ENCODE measurements at places on chromosomes 7 and 10.
A peak's percentile ranks its signal among the peaks of the same experiment; 100 is the strongest.

GRCh38 chr7:158469396-158470051, 118.1 kb downstream of the PTPRN2 start:
- DNase-seq = no peak

- DNase-seq = no peak
These were observed 118.2 kb downstream of the PRPF18 start for GRCh38 chr10:13704964-13705363.

DNA sequence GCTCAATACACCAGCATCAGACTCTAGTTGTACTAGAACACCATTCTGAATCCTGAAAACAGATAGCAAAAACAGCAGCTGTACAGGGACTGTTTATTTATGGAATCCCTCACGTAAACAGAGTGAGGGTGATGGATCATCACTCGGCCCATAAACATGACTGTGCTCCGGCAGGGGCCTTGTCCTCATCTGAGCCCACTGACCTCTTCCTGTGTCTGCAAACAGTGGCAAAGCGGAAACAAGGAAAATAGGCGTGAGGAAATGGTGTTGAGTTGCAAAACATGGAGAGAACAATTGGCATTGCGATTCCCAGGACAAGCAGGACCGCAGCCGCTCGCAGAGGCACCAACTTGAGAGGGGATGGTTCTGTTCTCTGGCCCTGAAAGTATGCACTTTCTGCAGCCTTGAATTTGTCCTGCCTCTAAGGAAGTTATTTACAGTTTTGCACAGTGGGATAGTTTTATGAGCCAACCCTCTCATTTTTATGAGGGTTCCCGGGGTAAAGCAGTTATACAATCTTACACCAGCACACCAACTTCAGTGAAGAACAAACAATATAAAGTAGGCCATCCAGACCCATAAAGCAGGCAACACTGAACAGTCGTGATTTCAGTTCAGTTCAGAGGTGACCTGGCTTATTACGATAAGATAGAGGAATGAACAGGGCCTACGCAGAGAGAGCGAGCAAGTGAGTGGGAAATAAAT, 248.0 kb upstream of the FZD8 start:
- DNase-seq = no peak

GRCh38 chr7:833601-834258, 1.5 kb downstream of the SUN1 start:
- DNase-seq = no peak

DNA sequence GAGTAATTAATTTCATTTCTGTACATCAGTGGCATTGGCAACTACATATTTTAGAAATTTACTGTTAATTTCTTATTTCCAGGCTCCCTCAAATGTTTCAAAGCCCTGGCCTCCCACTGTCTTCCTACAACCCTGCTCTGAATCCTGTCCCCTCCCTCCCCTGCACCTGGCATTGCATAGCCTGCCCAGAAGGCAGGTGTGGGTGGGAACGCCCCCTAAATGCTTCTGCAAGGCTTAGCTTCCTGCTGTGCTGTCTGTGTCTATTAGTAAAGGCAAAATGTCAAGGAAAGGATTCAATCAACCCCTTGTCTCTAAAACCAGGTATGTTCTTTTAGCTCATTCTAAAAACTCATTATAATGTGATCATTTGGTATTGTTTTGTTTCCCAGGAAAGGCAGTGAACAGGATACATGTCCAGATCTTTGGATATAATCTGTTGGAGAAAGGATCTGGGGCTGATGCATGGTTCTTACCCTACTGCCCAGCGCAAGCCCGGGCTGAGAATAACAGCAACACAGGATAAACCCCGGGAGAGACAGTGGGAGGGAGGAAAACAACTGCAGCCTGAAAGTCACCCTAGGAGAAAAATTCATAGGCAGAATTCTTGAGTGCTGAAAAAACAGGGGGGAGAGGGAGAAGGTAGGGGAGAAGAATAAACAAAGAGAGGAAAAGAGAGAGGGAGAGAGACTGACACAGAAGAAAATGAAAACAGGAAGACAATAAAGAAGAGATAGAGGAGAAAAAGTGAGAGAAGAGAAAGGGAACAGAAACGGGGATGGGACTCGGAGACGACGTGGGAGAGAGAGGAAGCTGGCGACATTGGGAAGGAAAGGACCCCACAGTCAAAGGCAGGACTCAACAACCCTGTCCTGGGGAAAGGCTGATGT, 589 bp downstream of the ZNF488 start:
- DNase-seq = no peak

DNA sequence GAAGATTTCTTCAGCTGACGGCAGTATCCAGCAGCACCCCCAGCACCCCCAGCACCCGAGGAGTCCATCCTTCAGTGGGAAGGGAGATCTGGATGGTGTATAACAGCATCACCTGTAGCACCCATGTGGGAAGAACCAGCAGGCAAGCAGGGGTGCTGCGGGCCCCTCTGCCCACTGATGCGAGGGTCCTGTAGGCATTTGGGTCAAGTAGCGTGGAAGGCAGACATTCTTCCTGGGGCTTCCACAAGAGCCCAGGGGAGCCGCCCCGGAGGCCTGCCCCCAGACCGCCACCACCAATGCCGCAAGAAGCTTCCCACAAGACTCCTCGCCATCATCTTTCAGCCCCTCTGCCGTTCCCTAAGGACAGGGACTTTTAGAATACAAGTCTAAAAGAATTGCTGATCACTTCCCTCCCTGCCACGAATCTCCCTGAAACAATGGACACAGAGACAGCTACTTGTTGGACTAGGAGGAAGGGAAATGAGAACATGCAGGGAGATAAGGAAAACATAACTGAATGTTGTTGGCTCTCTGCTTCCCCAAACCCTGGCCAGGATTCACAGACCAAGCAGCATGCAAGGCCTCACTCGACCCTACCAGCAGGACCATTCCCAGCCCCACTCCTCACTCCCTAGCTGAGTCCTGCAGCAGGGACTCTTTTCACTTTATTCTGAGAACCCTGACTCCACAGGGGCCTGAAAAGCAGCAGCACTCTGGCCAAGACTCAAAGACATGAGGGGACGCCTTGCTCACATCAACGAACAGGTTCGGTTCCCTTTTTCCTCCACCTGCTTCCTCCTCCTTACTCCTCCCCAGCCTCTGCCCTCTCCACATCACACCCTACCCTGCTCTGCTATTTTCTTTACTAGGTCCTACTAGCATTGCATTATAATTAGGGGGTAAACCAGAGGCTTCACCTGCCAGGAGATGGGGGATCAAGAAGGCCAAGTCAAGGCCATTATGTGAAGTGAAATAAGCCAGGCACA, 164.5 kb downstream of the HERPUD2 start:
- no peak for DNase-seq

GRCh38 chr7:107815254-107815882, 12.3 kb upstream of the SLC26A3 start:
- DNase-seq = no peak

DNA sequence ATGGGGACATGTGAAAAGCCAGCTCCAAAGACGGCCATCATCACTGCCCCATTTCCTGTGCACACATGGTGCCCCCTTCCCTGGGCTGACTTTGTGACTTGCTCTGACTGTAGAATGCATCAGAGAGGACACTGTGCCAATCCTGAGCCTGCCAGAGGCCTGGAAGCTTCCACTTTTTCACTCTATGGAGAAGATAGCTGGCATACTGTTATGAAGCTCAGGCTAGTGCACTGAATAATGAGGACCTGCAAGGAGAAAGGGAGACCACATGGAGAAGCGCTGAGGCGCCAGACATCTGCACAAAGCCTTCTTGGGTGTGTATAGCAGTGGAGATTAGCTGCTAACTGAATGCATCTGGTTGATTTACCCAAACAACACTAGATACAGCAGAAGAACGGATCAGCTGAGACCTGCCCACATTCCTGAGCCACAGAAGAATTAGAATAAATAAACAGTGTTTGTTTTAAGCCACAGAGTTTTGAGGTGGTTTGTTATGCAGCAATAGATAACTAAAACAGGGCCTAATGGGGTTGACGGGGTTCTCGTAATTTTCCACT, 58.9 kb upstream of the C10orf90 start:
- DNase-seq = no peak

- DNase-seq = no peak
These were observed 63.6 kb upstream of the INSIG1 start for GRCh38 chr7:155234158-155234492.

- DNase-seq = no peak
These were observed 1.9 kb downstream of the SEMA4G start for GRCh38 chr10:100970914-100971811.

DNA sequence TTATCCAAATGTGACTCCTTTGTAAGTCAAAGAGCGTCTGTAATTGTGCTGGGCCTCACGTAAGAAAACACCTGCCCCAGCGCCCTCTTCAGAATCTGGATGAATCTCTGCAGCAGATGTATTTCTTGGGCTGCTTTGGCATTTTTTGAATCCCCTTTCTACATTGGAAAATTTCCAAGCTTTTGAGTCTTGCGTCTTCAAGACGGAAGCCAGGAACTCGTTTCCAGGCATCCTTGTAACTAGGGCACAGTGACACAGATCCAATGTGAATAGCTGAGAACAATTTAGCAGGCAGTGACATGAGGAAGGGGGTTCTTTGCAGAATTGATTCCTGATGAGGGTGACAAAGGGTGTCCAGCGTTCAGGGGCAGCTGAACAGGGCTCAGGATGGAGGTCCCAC, 862.3 kb downstream of the TYW1 start:
- DNase-seq = no peak

GRCh38 chr10:5508786-5509185, 9.4 kb upstream of the CALML5 start:
- no peak for DNase-seq

- no peak for DNase-seq
These were observed 31.3 kb downstream of the ANXA8 start for GRCh38 chr10:47452495-47453140.

GRCh38 chr10:132807621-132808049, 21.7 kb upstream of the NKX6-2 start:
- DNase-seq = no peak

GRCh38 chr7:155066417-155066950, 3.6 kb upstream of the HTR5A start:
- DNase-seq = peak; percentile 56

- DNase-seq = no peak
These were observed 5.2 kb downstream of the CEP55 start for GRCh38 chr10:93501650-93502049.
